ENCODE measurements at places on chromosomes 3 and 15.

DNA sequence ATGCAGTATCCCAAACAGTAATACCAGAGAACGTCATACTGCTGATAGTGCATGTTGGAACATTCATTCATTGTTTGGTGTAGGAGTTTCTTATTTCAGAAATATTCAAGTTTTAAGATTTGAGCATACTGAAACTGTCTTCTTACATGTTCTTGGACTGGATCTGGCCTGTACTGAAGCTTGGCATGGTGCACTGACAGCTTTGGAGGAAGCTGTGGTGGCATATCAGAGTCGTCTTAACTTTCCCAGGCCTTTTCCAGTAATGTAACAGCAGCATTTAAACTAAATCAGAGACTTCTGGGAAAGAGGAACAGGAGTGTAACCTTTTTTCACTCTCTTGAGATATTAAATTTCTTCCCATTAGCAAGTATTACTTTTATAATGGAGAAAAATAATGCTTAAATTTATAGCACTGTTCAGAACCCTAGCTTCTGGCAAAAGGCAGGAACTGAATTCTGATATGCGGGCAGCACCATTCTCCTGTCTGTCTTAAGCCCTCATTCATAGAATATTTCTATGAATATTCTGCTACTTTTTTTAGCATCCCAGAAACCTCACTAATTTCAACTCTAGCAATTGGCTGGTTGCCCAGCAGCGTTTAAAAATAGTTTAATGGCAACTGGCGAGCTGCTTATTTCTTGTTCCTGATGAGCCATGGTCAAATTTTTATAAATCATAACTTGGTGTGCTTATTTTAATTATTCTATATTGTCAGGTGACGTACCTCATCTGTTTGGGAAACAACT lies 31.1 kb downstream of the DNAJC13 start:
- peak; percentile 7 for DNase-seq

DNA sequence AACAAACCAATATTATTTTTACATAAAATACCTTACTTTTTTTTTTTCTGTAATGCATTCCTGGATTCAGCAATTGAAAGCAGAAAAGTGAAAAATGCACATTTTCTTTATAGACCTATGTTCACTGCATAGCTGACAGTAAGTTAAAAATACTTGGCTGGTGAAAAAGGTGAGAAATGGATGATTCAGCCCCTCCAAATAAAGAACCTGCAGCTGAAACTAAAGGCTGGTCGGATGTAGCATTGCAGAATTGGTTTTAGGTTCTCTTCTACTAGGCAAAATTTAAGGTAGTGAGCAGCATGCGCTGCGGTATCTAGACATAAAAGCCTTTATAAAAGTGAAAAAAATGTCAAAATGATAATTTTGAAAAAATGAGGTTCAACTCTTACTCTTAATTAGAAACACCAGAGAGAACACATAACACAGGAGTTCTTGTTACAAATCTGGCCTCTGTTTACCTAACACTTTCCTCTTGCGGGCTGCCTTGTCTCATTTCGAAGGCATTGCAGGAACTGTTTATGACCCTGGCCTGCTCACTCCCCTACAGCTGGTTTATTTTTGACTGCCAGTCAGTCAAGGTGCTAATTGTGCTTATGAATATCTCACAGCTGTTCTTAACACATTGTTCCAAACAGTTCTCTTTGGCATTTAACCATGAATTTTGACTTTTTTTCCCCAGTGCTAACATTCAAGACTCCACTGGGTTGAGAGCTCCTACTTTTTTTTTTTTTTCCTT lies 455.4 kb upstream of the TBL1XR1 start:
- no peak for DNase-seq

DNA sequence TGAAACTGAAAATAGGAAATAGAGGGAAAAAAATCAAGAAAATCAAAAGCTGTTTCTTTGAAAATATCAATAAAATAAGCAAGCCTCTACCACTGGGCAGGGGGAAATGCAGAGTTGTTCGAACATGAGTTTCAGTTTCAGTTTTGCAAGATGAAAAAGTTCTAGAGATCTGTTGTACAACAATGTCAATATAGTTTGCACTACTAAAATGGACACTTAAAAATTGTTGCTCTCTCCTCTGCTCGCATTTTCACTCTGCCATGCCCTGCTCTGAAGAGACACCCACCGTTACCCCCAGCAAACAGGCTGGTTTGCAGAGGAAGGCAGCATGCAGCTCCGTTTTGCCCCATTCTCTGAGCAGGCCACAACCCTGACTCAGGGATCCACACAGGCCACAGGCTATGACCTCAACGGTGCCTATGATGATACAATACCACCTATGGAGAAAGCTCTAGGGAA lies 64.5 kb downstream of the ZNF148 start:
- no peak for DNase-seq

DNA sequence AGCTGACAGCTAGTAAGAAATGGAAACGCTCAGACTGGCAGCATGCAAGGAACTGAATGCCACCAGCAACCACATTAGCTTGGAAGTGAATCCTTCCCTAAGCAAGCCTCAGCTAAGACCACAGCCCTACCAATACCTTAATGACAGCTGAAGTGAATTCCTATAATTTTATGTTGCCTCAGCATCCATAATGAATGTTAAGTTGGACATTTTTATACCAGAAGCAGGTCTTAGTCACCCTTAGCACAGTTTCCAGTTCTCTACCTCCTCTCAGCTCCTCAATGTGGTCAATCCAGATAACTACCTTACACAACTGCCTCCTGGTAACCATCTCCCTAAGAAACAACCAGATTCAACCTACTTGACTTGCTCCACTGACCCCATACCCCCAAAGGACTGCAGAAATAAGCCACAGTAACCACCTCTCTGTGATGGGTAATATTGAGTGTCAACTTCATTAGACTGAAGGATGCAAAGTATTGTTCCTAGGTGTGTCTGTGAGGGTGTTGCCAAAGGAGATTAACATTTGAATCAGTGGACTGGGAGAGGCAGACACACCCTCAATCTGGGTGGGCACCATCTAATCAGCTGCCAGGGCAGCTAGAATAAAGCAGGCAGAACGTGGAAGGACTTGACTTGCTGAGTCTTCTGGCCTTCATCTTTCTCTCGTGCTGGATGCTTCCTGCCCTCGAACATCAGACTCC lies 33.5 kb downstream of the NEDD4 start:
- DNase-seq, result no peak

GRCh38 chr3:143612541-143612940 lies 235.7 kb downstream of the SLC9A9 start:
- no peak for DNase-seq
